ENCODE measurements at places on chromosomes 3 and 15.

- no peak for DNase-seq
These were observed 95.1 kb downstream of the DHX36 start for GRCh38 chr3:154229217-154229590.

GRCh38 chr3:137583256-137583655, 180.9 kb upstream of the SOX14 start:
- DNase-seq: no peak

- no peak for DNase-seq
These were observed 27.7 kb downstream of the IL1RAP start for GRCh38 chr3:190541560-190541959.

DNA sequence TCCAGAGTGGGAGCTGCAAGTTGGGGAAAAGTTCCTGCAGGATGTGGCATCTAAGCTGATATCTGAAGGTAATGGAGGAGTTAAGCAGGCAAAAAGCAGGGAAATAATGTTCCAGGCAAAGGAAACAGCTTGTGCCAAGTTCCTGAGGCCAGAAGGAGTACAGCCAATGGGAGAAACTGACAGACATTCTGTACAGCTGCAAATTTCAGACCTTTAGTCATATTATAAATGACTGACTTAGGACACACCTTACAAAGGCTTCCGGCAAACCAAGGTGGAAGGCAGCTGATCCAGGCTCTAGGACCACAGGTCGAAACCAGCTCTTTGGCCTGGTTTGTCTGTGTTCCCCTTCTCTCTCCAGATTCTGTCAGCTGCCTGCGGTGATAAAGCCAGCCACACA, 9.3 kb downstream of the WWTR1 start:
- no peak for DNase-seq

All from stimulated activated CD4-positive, alpha-beta T cell treated with anti-CD3 and anti-CD28 coated beads, Interleukin-4, amount 100 ng/mL, for 1 hour (primary cell).